EH (cell line): ENCODE measurements at places on chromosomes 6 and 20.

- DNase-seq, result no peak
Measured at GRCh38 chr6:163398115-163398514, 16.4 kb upstream of the QKI start.

DNA sequence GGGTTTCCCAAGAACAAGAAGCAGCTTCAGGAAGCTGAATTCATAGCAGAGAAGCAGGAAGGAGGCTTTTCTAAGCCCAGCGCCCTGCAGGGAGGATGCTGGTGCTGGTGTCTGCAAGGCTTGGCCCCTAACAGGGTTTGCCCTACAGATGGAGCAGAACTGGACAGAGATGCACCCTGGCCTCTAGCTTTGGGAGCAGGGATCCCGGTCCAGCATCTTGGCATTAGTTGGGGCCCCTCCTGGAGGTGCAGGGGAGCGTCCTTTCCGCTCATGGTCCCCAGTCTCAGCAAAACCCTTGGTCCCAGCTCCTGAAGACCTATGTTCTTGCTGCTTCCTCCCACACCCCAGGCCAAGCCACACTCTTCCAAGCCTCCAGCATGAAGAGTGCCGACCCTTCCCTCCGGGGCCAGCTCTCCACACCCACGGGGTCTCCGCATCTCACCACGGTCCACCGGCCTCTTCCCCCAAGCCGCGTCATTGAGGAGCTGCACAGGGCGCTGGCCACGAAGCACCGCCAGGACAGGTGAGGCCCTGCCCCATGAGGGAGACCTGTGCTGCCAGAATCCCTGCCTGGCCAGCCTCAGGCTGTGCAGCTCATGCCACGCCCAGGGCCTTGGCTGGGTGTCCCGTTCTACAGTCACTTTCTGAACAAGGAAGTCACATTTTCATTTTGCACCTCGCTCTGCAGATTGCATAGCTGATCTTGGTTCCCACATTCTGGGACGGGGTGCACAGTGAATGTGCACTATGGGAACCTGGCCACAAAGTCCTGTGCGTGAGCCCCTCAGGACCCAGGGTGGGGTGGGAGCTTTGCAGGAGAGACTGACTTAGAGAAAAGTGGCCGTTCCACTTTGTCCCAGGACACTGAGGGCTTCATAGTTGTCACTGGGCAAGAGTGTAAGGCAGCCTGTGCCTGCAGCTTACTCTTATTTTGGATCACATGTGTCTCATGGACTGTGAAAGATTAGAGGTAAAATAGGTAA is 160.2 kb downstream of the SYCP2 start:
- no peak for DNase-seq

GRCh38 chr6:101818051-101818450 is 424.5 kb downstream of the GRIK2 start:
- DNase-seq, result no peak

DNA sequence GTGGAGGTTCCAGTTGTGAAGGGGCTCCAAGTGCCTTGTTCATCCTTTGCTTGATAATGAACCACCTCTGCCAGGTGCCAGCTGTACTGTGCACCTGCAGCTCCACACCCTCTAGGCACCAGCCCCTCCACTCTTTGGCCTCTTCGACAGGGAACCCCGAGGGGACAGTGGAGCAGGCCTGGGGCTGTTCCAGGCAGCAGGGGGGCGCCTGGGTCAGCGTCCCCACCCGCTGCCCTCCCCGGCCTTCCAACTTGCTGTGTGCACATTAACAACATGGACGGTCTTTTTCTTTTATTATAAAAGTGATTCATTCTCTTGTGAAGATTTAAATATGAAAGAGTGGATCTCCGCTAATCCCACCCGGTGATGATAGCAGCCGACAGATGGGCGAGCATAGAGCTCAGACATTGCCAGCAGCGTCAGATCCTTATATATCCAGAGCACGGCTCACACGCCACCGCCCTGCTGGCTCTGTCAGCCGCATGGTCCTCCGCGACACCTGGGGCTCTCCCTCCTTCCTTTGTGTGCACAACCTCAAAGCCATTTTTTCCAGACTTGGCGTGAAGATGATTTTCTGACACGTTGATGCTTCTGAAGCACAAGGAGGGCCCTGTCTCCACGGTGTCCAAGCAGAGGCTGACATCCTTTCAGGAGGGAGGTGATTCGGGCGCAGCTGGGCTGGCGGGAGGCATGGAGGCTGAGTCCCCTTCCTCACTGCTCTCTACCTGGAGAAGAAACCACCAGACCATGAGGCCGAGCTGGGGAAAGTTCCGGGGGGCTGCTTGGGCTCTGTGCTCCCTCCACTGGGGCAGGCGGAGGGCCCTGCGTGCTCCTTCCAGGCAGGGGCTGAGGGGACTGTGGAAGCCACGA is 22.2 kb upstream of the MRGBP start:
- DNase-seq, result no peak

- DNase-seq, result peak; percentile 37
Measured at GRCh38 chr6:152206072-152206818, 398.8 kb downstream of the ESR1 start.

DNA sequence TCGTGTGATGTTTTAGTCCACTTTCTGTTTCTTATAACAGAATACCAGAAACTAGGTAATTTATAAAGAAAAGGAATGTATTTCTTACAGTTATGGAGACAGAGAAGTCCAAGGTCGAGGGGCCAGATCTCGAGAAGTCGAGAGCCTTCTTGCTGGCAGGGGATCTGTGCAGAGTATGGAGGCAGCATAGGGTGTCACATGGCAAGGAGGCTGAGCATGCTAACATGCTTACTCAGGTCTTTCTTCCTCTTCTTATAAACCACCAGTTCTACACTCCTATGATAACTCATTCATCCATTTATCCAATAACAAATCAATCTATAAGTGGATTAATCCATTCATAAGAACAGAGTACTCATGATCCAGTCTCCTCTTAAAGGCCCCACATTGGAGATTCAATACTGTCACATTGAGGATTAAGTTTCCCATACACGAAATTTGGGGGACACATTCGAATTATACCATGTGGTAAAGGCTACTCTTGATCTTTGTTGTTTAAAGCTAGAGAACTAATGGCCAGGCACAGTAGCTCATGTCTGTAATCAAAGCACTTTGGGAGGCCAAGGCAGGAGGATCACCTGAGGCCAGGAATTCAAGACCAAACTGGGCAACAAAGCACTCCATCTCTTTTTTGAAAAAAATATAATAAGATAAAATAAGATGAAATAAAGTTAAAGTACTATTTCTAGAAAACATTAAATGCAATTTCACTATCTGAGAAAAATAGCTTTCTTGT is 2.1 kb downstream of the GOPC start:
- DNase-seq, result peak; percentile 25

DNA sequence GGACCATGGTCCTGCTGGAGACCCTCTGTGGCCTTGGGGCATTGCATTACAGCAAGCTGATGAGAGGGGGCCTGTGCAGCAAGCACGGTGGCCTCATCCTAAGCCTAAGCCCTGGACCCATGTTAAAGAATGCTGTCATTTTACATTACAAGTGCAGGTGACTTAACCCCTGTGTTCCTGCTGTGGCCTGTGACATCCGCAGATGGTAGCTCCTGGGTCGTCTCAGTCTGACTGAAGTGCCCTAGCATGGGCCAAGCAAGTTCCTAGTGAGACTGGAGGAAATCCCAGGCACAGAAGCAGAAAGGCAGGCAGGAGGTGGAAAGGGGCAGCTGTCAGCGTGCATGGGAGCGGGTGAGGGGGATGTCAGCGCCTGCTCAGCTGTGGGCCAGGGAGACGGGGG is 252.4 kb downstream of the FNDC1 start:
- no peak for DNase-seq

GRCh38 chr6:126312013-126312665 is 27.8 kb upstream of the CENPW start:
- peak; percentile 20 for DNase-seq

DNA sequence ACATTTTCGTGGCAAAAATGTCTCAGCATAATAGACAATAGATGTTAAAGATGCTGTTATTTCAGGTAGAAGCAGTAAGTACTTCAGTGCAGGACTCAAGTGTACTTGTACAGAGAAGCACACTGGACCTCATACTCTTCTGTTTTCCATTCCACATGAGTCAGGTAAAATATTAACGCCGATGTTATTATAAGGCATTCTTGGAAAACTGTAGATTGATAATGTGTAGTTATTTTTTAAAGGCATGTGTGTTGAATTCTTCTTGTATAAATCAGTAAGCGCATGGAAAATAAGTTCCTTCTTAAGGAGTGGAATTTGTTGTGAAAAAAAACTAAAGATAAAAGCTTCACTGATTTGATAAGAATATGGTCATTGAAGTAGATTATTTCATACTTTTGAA is 45.8 kb downstream of the DOP1A start:
- peak; percentile 5 for DNase-seq
